ENCODE measurements at places on chromosomes 3 and 15.
A peak's percentile ranks its signal among the peaks of the same experiment; 100 is the strongest.

DNA sequence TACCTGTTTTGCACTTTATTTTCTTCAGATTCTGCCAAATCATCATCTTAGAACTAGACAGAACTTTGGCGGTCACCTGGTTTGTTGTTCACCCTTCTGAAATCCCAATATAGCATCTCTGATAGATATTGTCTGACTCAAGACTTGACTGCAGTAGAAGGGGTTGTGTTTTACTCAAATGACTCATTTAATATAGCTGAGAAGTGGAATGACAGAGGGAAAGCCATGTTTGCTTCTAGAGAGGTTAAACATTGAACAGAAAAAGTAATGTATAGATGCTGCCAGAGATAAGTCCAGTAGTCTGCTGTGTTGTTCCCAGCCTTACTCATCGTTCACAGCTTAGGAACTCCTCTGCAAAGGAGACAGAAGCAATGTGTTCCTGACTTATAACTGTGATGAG is 402.0 kb downstream of the AGBL1 start:
- no peak for DNase-seq

- DNase-seq: no peak
Measured at GRCh38 chr3:56019490-56020146, 448.6 kb downstream of the ERC2 start.

- DNase-seq: no peak
Measured at GRCh38 chr15:68302729-68303128, 25.2 kb downstream of the FEM1B start.

- DNase-seq: no peak
Measured at GRCh38 chr3:42853739-42854302, 21.9 kb downstream of the CYP8B1 start.

- DNase-seq: no peak
Measured at GRCh38 chr3:9779075-9779593, 9.4 kb upstream of the CAMK1 start.

GRCh38 chr3:120908795-120909601 is 993 bp downstream of the STXBP5L start:
- peak; percentile 41 for DNase-seq

DNA sequence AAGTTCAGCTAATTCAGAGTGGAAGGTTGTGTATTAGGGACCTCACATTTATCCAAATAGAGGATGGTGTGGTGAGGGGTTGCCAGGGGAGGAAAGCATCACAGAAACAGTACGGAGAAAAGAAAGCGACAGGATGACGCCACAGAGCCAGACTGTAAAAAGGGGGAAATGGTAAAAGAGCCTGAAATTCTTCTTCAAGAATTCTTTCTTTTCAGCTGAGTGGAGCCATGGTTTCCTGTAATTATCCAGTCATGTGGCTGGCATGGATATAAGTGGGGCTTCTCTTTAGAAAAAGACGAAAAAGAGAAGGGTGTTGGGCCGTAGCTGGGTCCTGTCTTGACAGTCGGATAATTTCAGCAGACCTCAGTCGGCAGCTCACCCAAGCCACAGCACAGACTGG is 24.5 kb upstream of the PSMD6 start:
- DNase-seq: no peak

DNA sequence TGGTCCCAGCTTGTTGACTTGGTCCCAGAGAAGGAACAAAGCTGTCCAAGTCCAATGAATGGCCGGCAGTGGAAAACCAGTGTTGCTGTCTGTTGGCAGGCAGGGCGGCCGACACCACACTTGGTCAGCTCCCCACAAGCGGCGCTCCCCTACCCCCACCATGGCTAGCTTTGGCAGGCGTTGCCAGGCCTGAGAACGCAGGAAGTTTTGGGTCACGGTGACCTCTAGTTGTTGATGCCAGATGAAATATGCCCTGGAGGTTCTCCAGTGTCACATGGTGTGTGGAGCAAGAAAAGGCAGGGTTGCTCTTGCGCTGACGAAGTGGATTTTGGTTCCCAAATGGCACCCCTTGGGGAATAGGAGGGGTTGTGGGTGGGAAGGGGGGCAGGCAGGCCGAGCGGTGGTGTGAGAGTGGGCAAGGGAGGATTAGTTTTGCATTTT is 72.7 kb upstream of the TPRG1 start:
- no peak for DNase-seq

- DNase-seq: no peak
Measured at GRCh38 chr3:189839576-189839975, 208.4 kb downstream of the TP63 start.

- DNase-seq: no peak
Measured at GRCh38 chr15:78339559-78339958, 594 bp upstream of the CRABP1 start.

GRCh38 chr15:60371175-60372051 is 26.4 kb downstream of the ANXA2 start:
- DNase-seq: no peak

DNA sequence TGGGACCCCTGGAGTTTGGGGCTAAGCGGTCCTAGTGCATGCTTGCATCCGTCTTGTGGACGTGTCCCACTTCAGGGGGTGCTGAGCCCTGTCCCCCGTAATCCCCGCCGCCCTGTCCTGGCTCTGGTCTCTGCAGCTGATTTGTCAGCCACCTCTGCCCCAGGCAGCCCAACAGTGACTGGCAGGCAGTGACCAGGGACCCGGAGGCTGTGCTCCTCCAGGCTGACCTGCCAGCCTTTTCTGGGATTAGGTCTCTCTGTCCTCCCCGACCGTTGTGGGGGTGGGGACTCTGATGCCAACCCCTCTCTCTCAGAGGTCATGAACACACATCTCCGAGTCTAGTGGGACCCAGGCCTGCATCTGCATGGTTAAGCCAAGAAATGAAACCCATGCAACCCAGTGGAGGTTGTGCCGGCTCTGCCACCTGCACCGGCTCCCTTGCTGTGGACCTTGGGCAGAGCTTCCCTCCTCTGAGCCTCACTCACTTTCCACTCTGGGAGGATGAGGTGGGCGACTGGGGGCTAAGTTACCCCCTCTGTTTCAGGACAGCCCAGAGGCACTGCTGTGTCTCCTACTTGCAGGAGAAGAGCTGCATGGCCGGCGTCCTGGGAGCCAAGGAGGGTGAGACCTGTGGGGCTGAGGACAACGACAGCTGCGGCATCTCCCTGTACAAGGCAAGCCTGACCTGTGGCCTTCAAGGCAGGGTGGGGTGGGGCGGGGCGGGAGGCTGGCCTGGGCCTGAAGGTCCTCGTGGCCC is 60.2 kb downstream of the FBLN2 start:
- DNase-seq: no peak

DNA sequence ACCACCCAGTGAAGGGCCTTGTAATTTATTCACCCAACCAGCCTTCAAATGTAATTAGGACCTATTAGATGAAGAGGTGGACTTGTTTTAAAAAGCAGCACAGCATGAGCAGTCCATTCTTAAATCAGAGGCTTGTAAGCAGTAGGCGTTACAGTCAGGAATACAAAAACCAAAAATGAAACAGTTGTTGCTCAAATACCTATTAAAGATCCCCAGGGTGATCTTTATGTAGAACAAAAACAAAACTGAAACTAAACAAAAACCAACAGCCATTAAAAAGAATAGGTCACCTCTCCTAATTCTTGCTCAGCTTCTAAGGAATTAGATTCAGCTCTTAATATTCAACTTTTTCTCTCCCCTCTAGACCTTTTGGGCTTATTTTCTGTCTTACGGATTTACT is 104.9 kb upstream of the ST8SIA2 start:
- DNase-seq: no peak

- no peak for DNase-seq
Measured at GRCh38 chr3:79245284-79246138, 522.3 kb downstream of the ROBO1 start.

GRCh38 chr15:94070356-94071295 is 160.7 kb upstream of the MCTP2 start:
- no peak for DNase-seq

- DNase-seq: no peak
Measured at GRCh38 chr15:41503669-41504010, 10.0 kb downstream of the ITPKA start.

- no peak for DNase-seq
Measured at GRCh38 chr3:108100906-108101660, 10.3 kb upstream of the CD47 start.

GRCh38 chr3:3281024-3281423 is 101.5 kb upstream of the CRBN start:
- DNase-seq: no peak

Measured in CD4-positive, alpha-beta memory T cell (primary cell).